ENCODE measurements at places on chromosomes 7 and 10.

GRCh38 chr7:146875981-146876380, 759.4 kb downstream of the CNTNAP2 start:
- no peak for DNase-seq

- peak; percentile 39 for DNase-seq
Observed at GRCh38 chr7:92244808-92245486, 767 bp downstream of the KRIT1 start.

DNA sequence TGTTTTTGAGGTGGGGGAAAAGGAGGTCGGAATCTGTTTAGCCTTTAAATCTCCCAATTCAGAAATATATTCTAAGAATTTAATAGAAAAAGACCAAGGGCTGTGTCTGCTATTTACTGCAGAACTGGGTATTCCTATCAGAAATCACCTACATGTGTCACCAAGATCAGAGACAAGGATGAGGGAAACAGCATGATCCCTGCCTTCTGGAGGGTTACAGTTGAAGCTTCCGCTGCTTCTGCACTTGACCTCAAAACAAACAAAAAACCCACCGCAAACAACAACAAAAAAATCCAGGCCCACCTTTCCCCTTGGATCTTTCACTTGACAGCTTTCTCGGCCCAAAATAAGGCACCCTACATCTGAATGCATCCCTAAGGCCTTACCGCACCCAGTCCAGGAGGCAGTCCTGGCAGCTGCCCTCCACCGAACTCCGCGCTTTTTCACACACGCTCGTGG, 750 bp upstream of the CDK14 start:
- DNase-seq: no peak

DNA sequence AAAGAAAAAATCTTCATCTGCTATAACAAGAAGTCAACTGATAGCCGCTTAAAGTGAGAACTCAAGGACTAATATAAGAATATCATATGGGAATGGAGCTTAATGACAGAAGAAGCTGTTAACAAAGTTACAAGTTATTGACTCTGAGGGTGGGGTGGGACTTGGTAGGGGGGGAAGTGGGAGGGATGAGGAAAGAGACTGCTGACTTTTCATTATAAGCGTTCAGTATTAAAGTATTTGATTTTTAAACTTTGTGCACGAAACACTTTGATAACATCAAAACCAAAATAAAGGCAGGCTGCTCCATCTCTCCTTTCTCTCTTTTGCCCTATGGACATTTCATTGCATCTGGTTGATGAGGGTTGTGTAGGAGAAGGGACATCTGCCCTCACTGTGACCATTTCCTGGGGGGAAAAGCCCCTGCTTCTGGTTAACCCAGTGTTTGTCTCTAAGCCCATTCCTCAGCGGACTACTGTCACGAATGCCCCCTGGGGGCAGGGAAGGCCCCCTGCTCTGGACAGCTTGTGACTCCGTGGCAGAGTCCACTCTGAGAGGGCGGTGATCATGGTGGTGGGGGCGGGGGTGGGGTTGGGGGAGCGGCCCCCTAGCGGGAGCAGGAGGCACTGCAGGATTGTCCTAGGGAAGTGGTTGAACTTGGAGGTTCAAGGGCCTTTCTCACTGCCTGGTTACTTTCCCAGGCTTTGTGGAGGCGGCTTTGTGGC, 17.4 kb downstream of the SLC13A4 start:
- peak; percentile 52 for DNase-seq

GRCh38 chr7:35865287-35865686, 64.4 kb downstream of the SEPTIN7 start:
- no peak for DNase-seq

DNA sequence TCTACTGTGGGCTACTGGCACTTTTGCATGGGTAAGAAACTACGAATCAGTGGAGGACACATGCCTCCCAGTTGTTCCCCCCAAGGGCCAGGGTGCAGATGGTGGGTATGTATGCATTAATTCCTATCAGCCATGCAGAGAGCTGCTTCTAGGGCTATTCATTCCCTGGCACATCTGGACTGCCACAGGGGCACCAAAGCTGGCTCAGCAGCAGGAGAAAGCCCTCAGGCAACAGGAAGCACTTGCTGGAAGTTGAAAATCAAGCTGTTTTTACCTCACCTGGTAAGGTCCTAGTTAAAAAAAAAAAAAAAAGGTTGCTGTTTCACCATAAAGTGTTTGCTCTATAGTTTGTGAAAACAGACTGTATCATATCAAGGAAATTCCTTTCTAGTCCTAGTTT, 1342.6 kb downstream of the REEP3 start:
- DNase-seq: no peak

DNA sequence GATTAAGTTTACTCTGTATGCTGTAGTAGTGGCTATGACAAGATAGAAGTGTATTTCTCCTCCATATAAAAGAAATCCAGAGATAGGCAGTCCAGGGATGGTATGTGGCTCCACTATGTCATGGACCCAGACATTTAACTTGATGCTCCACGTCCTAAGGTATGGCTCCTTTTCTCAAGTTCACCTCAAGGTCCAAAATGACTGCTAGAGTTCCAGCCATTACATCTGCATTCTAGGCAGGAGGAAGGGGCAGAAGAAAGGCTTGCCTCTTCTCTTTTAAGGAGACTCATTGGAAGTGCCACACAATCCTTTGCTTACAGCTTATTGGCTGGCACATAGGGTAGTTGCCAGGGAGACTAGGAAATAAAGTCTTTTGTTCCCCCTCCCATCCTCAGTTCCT, 27.7 kb upstream of the ATXN7L1 start:
- DNase-seq: no peak

- no peak for DNase-seq
Observed at GRCh38 chr10:14219411-14219810, 111.3 kb downstream of the FRMD4A start.

- DNase-seq: peak; percentile 56
Observed at GRCh38 chr7:40541336-40541735, 406.5 kb downstream of the SUGCT start.

- DNase-seq: no peak
Observed at GRCh38 chr10:86349474-86349873, 17.1 kb downstream of the GRID1 start.

DNA sequence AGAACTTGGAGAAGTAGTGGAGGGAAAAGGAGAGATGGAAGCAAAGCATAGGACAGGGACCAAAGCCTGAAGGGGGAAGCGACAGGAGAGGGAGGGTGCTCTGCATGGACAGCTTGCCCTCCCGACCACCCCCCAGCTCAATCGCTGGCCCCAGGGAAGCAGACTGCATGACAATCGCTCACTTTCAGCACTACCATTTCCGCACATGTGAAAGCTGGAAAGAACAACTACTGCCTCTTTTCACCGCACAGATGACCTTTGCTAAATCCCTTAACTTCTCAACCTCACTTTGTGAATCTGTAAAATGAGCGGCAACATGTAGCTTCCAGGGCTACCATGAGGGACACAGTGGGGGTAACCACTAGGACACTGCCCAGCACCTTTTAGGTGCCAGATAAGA, 17.1 kb downstream of the VOPP1 start:
- DNase-seq: no peak

- no peak for DNase-seq
Observed at GRCh38 chr7:84912018-84912417, 274.8 kb downstream of the SEMA3D start.

DNA sequence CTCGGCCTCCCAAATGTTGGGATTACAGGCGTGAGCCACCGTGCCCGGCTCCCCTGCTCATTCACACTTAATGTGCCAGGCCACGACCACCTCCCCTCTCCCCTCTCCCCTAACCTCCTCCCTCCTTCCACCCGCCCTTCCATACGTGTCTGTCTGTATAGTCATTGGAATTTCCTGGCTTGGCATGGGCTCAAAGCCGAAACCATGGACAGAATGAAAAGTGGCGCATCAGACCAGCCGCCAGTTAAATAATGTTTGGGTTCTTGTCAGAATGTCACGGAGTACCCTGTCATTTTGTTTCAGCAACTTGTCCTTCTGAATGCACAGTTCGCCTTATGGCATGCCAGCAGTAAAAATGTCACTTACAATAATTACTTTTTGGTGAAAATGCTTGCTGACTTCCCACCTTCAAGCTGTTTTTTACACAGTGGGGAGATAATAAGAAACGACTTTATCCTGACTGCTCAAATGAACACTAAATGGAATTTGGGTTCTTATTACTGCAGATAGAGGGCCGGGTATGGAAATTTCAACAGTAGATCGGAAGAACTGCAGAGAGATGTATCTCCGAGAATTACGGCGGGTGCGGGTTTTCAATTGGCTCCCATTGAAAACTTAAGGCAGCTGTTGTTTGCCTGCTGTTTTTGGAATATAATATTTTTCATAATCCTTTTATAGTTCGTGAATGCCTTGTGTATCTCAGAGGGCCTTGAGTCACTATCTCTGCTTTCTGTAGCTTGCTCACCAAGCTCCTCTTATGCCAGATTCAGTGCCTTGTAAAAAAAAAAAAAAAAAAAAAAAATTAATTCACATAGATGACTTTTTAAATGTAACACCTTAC, 65.5 kb upstream of the SH2B2 start:
- DNase-seq: no peak

GRCh38 chr10:31975157-31975765, 46.6 kb upstream of the ARHGAP12 start:
- no peak for DNase-seq

DNA sequence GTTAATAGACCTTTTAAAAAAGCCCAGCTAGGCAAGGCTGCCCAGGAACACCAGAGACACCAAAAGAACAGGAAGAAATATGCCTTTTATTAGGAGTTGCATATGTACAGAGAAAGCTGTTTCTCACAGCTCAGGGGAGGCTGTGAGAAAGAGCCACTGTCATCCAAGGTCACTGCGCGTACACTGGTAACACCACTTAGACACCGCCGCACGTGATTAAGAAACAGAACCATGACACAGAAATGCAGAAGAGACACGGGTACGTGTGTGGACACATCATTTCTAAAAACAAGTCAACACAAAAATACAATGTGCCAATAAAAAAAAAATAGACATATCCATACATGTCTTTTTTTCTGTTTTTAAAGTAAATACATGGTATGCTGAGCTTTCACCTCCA, 705.6 kb downstream of the PARD3 start:
- DNase-seq: no peak

GRCh38 chr7:2718296-2718965, 30.4 kb downstream of the AMZ1 start:
- no peak for DNase-seq

- DNase-seq: peak; percentile 53
Observed at GRCh38 chr7:102834999-102835398, 77.8 kb upstream of the LRRC17 start.

GRCh38 chr7:50838675-50839377, 56.1 kb upstream of the GRB10 start:
- peak; percentile 47 for DNase-seq

GRCh38 chr10:80497187-80498077, 40.3 kb upstream of the SH2D4B start:
- DNase-seq: no peak

DNA sequence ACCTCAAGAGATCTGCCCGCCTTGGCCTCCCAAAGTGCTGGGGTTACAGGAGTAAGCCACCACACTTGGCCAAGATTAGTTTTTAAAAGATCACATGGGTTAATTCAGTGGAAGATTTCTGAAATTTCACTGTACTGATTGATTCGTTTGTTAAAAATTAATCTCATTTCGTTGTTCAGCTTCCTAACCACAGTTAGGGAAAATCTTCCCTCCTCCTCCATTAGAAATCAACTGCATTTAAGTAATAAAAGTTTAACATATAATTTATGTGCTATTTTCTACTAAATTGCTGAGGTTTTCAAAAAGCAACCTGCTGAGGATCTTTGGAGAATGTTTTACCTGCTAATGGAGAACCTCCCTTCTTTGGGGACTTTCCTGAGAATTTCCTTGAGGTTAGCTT, 522.4 kb downstream of the GATA3 start:
- DNase-seq: no peak

DNA sequence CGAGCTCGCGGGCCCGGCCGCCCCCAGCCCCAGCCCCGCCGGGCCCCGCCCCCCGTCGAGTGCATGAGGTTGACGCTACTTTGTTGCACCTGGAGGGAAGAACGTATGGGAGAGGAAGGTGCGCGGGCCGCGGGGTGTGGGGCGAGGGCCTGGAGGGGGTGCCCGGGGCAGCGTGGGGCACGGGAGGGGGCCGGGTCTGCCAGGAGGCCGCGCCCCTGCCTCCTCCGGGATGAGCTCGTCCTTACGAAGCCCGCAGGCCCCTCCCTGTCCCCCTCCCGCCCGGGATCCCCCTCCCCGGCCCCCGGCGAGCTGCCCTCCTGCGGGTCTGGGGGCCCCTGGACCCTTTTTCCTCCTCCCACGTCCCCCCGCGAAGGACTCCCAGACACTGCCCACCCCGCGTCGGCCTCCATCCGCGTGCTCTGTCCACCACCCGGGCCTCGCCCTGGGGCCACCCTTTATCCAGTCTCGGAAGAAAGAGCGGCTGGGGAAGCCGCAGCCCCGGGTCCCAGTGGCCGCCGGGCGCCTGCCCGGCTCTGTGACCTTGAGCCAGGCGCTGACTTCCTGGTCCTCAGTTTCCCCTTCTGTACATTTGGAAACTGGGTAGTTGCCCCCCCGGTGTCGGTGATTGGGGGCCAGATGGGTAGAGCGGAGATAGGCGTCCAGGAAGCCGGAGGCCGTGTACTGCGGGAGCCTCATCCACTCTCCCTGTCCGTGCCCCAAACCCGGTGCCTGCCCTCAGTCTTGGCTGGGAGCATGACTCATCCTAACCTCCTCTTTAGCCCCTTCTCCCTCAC, 521 bp downstream of the LIMK1 start:
- DNase-seq: peak; percentile 78

DNA sequence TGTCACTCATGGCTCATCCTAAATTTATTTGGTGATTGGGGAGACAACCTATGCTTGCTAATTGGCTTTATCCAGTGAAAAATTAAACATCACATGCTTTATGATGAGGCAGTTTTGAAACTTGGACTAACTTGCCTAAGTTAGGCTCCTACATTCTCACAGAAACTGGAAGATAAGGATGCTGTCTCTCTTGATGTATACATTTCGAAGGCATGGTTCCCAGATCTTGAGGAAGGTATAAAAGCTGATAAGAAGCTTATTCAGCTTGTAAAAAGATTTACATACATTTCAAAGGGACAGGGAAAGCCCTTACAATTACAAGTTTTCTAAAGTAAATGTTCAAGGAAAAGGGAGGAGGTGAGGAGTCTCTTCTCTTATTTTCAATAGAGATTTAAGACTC, 561.7 kb downstream of the IPMK start:
- DNase-seq: no peak

- DNase-seq: no peak
Observed at GRCh38 chr10:13221572-13221971, 12.6 kb downstream of the UCMA start.
